ENCODE measurements at places on chromosomes 2 and 18.

DNA sequence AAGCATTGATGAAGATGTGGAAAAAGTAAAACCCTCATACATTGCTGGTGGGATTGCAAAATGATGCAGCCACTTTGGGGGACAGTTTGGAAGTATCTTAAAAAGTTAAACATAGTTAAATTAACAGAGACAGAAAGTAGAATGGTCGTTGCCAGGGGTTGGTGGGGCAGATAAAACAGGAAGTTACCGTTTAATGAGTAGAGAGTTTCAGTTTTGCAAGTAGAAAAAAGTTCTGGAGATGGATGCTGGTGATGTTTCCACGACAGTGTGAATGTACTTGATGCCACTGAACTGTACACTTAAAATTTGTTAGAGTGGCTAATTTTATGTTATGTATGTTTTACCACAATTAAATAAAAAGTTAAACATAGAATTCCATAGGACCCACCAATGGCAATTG is 44.5 kb upstream of the EGR4 start:
- DNase-seq: no peak

DNA sequence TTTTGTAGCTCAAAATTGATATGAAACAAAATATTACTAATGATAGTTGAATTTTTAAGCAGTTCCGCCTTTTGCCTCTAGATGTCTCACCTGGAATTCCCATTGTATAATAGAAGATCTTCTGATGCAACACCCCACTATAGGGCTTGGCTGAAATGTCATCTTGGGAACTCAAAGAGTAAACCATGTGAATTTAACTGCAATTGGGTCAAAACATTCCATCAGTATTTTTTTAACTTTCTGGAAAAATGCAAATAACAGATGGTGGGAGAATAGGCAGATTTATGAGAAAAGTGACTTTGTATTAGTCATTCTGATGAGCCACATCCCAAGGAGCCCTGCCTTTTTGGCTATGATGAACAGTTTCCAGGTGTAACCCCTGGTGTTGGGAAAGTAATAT is 489.9 kb downstream of the NYAP2 start:
- peak; percentile 63 for DNase-seq

DNA sequence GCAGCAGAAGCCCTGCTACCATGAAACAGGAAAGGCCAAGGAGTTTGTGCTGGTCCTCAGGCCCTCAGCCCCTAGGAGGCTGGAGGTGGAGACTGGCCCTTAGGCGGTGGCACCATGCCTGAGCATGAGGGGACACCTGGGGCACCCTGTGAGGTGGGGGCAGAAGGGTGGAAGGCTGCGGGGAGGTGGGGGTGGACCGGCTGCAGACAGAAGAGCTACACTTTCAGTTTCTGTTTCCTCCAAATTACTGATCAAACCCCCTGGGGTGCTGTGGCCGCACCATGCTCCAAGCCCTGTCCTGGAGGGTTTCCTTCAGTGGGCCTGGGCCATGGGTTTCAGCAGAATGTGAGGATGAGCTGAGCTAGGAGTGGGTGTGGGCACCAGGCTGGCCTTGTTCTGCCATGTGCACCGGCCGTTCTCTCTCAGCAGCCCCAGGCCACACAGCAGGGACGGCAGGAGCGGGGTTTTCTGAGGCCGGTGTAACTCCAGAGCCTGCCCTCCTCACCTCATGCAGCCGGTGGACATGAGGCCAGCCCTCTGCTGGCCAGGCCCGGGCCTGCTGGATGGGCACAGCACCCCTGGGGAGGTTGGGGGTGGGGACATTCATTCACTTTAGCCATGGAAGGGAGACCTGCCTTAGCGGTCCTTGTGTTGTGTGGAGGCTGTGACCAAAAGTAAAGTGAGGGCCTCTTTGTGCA is 51.5 kb downstream of the PLEKHB2 start:
- no peak for DNase-seq

DNA sequence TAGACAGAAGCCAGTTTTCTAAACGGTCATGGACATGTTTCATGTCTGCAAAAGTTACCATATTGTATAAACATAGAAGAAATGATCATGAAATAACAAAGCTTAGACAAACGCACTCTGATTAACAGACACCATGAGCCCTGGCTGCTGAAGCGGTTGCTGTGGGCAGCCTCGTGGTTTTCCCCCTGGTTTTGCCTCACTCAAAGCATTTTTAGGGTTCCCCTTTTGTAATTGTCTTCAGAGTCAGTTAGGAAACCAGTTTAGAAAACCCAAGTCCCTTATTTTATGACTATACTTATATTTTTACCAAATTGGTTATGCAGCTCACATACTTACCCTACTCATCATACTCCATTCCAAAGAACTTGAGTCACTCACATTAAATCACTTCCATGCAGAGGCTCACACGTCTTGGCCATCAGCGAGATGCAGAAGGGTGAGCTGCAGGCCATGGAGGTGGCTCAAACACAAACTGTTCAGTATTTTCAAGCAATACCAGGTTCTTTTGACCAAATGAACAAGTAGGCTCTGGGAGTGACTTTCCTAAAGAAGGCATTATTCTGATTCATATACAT is 105.6 kb upstream of the SALL3 start:
- DNase-seq: no peak

GRCh38 chr2:55620123-55620779 is 2.8 kb upstream of the PPP4R3B start:
- DNase-seq: peak; percentile 25

DNA sequence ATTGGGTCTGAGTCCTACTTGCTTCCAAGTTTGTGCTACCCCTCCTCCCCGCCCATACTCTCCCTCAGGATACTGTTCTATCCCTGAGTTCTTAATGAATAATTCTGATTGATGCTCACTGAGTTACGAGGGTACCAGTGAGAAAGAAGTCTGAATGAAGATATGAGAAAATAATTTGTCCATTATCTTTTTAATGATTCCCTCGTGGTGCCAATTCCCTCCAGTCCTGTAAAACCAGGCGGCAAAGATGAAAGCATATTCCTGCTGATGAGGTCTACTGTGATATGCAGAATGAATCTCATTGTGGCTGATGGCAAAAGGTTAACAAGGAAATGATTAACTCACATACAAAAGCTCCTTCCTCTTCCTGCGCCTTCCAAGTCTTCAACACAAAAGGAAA is 650.2 kb upstream of the SLC39A10 start:
- no peak for DNase-seq

DNA sequence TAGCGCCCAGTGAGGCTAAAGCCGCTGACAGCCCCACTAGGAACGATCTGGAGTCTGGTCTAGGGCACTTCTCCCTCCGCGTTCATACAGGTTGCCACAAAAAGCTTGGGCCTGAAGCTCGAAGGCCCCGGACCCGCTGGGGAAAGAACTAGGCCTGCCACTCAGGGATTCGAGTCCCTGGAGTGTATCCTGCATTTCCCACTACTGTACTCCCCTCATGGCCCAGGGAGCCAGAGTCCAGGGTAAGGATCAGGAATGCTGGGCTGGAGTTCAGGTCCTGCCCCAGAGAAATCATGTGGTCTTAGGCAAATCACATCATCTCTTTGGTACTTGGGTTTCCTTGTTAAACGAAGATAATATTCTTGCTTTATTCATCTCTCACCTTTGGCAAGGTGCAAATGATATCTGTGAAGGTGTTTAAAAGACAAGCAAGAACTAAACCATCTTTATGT is 1.4 kb upstream of the ZFP36L2 start:
- DNase-seq: no peak

- DNase-seq: no peak
Measured at GRCh38 chr2:236809716-236810115, 240.1 kb downstream of the ACKR3 start.

DNA sequence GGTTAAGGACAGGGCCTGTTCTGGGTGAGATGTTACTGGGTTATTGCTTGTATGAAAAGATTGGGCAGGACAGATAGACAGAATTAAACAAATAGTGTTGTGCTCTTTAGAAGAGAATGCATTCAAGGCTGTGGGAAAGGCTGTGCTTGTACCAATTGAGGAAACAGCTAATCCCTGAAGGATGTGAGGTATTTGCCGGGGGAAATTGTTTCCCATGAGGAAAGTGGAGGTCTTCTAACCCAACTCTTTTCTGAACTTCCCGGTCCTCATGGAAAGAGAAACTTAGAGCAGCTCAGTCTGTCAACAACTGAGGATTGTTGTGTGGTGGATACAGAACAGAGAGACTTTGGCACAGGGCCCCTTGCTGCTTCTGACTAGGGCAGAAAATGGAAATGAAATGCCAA is 9.5 kb downstream of the SLC1A4 start:
- peak; percentile 79 for DNase-seq

DNA sequence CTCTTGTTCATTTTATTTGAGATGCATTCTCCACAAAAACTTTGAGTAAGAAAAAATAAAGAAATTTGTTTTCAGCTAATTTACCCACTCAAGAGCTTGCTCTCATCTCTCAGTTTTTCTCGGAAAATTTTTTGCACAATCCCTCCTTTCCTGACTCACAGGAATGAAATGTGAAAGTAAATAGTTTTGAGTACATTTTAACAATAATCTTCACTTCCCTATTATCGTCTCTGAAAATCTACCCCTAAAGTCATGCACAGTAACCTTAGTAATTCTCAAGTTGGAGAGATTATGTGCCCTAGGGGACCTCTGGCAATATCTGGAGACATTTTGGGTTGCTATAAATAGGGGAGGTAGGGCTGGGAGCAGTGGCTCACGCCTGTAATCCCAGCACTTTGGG is 2.6 kb downstream of the CYB5A start:
- DNase-seq: peak; percentile 56

DNA sequence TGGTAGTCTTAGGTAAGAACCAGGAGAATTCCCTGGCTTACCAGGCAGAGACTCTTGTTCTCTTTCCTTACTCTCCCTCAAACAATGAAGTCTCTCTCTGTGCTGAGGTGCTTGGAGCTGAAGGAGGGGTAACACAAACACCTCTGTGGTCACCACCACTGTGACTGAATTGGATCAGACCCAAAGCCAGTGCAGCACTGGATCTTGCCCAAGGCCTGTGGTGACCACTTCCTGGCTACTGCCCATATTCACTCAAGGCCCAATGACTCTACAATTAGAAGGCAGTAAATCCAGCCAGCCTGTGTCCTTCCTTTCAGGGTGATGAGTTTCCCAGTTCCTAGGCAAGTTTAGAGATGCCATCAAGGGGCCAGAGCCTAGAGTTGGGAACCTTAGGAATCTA is 706.8 kb downstream of the SLC4A3 start:
- no peak for DNase-seq

DNA sequence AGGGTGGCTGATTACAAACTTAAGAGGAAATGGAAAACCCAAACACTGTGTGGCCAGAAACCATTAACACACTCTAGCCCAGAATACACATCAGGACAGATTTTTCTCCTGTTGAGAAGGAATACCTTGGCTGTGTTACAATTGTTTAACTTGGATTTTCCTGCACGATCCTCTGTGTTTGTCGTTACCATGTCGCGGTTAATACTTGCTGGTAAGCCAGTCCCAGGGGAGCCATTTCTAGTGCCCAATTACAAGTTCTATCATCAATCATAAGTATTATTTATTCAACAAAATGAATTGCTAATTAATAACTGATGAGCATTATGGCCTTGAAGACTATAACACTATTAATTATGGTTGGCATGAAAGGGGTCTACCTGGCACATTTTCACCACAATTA is 146.8 kb downstream of the LNPK start:
- DNase-seq: no peak

DNA sequence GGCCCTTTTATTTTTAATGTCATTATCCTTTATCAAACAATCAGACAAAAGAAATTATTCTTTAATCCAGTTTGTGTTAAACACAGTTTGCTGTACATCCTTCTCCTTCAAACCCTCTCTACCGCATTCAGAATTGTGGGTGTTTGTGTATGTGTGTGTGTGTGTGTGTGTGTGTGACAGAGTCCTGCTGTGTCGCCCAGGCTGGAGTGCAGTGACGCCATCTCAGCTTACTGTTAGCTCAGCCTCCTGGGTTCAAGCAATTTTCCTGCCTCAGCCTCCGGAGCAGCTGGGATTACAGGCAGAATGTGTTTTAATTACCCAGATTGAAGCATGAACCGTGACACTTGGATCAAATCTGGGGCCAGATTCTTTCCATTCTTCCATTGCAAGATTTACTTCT is 723.7 kb downstream of the DCDC2C start:
- no peak for DNase-seq
